GM10248 (cell line): ENCODE measurements at places on chromosomes 5 and 9.
A peak's percentile ranks its signal among the peaks of the same experiment; 100 is the strongest.

DNA sequence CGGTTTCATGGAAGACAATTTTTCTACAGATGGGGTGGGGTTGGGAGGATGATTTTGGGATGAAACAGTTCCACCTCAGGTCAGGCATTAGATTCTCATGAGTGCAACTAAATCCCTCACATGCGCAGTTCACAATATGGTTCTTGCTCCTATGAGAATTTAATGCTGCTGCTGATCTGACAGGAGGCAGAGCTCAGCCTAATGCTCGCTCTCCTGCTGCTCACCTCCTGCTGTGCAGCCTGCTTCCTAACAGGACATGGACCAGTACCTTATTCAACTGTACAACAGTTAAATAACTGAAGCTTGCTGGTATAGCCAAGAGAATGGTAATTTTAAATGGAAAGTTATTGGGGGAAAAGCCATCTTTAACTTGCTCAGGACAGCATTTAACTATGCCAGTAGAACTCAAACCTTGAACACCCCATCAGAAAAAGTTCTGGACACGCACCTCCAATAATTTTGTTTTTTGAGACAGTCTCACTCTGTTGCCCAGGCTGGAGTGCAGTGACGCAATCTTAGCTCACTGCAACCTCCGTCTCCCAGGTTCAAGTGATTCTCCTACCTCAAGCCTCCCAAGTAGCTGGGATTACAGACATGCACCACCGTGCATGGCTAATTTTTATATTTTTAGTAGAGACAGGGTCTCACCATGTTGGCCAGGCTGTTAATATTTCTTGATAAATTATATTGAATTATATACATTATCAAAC is 27.7 kb downstream of the HMGCR start:
- DNase-seq, result no peak

GRCh38 chr5:40401284-40402006 is 278.3 kb upstream of the PTGER4 start:
- DNase-seq, result no peak

GRCh38 chr9:89896806-89897340 is 292.1 kb downstream of the GADD45G start:
- no peak for DNase-seq

GRCh38 chr9:98020476-98021145 is 35.9 kb upstream of the NANS start:
- DNase-seq, result no peak

DNA sequence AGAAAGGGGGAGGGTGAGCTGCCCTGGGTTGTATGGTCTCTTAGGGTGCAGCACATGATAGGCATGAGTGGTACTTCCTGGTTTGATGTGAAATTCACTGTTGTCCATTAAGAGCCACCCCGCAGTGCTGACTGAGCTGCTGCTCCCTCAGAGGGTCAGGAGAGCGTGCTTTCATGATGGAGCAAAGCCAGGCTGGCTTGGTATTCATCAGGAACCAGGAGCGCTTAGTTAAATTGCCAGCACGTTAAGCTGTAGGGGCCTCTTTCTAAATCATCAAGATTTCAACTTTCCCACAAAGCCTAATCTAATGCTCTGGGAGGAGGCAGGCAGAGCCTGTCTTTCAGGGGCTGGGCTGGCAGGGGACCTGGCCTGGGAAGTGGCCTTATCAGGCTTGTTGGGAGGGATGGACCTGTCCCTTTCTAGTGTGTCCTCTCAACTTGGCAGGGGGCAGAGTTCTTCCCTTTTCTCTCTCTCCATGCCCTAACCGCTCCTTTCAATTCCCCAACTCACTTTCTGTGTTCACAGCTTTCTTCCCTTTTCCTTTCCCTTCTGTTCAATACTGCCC is 7.9 kb downstream of the CYSTM1 start:
- DNase-seq, result no peak

- no peak for DNase-seq
Observed at GRCh38 chr9:126614088-126614454, 343 bp downstream of the LMX1B start.

DNA sequence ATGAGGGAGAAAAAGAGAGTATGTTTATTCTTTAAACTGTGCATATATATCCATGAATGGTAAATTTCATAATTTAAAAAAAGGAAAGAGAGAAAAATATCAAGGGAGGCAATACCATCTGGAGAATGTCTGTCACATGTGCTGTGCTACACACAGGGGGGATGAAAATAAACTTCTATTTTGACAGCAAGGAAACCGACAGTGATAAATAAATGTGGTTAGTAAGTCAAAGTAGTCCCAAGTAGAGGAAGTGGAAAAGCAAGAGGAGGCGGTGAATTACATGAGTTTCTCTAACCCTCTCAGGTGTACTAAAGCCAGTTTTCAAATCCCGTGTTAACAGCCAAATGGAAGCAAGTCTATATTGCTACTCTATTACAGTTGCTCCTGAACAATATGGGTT is 83.3 kb downstream of the ICE1 start:
- no peak for DNase-seq

DNA sequence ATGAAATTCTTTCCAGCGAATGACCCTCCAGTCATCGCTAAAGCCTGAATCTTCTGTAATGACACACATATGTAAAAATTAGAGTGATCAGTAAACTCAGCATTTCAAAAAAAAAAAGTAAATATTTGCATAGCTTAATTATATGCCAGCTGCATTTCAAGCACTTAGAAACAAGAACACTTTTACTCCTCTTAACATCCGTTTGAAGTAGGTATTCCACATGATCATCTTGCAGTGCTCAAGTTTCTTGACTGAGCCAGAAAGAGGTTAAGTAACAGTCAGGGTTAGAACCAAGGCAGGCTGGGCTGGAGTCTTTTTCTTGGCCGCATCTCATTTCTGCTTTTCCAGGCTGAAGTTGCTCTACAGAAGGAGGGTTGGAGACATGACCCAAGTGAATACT is 27.6 kb downstream of the EGFLAM start:
- DNase-seq, result no peak

GRCh38 chr5:93586736-93587596 is 3.9 kb downstream of the NR2F1 start:
- DNase-seq, result no peak

- DNase-seq, result no peak
Observed at GRCh38 chr9:130824643-130825350, 10.3 kb upstream of the ABL1 start.

DNA sequence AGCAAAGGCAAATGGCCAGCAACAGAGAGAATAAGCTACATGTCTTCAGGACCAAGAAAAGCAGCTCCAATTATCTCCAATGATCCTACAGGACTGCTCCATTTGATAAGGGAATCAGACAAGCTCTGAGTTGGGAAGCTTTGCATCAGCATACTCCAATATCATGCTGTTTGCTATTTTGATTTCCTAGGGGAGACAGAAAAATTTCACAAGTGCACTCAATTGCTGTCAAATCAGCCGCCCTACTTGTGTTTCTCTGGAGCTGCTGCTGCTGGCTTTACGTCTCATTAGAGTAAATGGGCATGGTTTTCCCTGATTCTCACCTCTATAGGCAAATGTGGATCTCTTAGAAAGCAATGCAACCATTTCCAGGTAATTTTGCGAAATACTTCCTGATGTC is 201.7 kb downstream of the PRELID2 start:
- DNase-seq, result no peak

DNA sequence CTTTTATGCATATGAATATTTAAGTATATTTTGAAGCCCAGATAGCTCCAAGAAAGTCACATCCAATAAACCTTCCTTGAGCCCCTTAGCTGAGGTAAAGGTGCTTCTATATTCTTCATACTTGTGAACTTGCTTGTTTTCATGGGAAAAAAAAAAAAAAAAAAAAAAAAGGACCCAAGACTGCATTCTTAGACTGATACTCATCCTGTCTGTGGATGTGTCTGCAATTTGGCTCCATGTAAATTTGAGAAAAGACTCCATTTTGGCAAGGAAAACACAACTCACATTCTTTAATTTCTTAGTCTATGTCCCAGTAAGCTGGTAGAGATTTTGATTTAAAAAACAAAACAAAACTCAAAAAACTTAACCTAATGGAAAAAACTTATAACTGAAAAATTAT is 238.3 kb downstream of the FBXL17 start:
- DNase-seq, result no peak

DNA sequence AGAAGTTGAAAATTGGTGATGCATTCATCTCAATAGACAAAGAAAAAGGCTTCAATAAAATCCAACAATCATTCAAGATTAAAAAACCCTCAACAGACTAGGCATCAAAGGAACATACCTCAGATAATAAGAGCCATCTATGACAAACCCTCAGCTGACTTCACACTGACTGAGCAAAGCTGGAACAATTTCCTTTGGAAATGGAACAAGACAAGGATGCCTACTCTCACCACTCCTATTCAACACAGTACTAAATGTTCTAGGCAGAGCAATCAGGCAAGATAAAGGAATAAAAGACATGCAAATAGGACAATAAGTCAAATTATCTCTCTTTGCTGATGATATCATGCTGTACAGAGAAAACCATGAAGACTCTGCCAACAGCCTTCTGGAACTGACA is 1188.1 kb downstream of the DTWD2 start:
- no peak for DNase-seq

DNA sequence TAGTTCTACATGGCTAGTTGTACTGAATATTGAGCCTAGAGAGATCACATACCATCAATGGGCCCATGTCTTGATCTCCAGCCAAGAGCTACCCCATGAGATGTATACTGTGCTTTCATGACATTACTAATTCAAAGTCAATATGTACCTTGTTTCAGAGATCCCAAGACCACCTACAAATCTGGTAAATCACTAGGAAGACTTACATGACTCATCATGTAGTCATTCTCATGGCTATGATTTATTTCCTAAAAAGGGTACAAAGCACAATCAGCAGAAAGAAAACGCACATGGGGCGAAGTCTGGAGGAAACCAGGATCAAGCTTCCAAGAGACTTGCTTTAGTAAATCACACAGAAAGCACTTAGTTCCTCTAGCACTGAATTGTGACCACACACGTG is 103.0 kb downstream of the PCSK5 start:
- DNase-seq, result no peak

GRCh38 chr5:133219296-133219695 is 167.5 kb downstream of the HSPA4 start:
- DNase-seq, result no peak

DNA sequence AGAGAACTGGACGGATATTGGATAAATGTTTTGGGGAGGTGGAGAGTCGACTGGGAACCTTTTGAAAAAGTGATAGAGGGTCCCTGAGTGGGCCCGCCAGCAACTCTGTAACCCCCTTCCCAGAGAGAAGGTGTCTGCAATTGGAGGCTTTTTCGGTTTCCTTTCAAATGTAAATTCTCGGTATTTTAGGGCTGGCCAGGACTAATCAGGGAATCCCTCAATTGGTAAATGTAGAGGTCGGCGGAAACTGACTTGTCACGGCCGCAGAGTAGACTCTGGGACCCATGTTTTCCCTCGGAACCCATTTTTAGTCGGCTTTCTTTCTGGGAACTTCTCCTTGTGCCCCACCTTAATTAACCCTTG is 524 bp downstream of the CCNB1 start:
- peak; percentile 31 for DNase-seq

DNA sequence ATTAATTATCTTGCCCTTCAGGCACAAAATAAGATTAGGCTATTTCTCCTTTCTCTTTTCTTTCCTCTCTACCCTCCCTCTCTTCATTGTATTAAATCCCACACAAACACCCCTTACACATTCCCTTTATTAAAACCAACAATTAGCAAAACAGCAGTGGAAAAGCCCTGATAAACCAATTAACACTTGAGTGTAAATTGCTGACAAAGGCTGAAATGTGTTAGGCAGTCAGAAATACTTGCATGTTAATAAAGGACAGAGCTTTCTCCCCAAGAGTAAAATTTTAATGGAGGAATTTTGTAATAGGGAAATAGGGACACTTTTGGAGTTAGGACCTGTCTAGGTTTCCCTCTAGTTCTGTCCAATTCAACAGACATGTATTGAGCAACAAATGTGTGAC is 370.9 kb downstream of the MRPS30 start:
- DNase-seq, result no peak

DNA sequence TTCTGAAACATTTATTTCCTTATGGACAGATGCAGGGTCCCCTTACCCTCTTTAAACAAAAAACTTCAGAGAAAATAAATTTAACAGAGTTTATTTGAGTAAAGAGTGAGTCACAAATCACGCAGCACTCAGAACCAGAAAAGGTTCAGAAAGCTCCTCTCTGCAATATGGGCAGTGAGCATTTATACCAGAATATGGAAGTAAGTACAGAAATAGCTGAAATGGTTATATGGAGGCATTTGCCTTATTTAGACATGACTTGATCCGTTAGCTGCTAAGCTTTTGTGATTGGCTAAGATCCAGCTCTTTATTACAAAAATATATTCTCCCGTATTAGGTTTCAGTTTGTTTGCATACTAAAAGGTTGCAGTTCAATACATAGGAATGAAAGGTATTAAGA is 1554.1 kb downstream of the EFNA5 start:
- DNase-seq, result no peak

DNA sequence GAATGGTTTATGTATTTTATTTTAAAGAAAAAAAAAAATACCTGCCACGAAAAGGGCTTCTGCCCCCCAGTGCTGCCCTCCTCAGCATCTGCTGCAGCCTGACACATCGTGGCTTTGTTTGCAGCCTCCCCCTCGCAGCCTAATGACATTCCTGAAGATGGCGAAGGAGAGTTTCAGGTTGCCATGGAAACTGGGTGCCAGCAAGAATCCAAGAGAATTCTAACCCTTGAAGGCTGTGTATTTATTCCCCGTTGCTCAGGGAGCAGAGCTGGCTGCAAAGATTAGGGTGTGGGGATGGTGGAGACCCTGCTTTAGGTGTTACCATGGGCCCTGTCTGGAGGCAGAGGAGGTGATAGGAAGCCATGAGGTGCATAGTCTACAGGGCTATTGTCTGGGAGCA is 126.6 kb downstream of the NSG2 start:
- DNase-seq, result no peak

DNA sequence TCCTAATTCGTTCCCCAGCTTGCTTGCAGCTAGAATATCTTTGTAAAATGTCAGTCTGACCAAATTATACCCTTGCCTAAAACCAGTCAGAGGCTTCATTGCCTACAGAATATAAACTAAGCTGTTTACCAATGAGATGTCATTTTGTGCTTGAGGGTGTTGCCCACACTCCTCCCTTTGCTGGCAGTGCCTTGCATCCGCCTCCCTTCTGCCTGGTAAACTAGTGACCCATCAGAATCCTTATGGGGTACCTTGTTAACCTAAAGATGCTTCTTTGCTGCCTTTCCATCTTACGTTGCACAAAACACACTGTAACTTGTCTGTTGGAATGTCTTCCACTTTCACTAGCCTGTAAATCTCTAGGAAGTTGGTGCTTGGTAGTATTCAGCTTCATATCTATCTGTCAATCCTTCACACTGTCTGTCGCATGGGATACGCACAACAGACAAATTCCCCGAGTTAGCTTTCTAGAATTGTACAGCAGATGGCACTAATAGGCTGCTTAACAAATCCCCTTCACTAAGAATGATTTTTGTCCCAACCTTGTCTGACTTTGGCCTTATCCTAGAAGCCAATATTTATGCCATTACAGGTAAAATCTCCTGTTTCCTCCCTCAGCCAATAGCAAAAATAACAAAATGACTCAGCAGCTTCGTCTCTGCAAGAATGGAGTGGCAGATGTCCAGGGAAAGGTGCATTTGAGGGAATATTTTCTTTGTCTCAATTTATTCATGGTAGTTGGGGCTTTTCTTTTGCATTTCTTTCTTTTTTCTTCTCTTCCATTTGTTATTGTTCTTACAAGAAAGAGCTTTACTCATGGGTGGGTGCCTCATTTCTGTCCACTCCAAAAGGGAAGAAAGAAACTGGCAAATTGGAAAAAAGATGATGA is 3.0 kb downstream of the NUDT2 start:
- DNase-seq, result no peak

- no peak for DNase-seq
Observed at GRCh38 chr5:10712574-10713366, 48.3 kb downstream of the DAP start.
